ENCODE measurements at places on chromosomes 11 and 22.
A peak's percentile ranks its signal among the peaks of the same experiment; 100 is the strongest.

DNA sequence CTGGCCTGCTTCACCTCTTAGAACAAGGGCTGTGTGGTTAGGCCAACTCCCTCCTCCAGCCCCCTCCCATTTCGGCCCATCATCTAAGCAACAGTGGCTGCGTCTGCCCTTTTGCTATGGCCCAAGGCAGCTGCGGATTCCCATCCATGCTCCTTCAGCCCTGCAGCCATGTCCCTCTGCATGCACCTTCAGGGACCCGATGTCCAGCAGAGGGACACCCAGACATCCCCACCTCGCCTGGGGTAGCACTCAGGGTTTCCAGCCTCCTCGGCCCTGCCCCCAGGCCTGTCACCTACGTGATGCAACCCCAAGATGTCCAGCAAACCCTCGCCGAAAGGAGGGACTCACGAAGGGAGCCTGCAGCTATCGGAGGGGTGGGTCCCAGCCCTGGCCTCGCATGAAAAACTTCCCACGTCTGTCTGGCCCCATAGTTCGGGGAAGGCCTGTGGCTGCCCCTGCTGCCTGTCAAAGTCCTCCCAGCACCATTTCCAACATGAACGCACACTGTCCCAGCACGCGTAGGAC, 194.4 kb downstream of the CTTN start:
- no peak for DNase-seq

- no peak for DNase-seq
Measured at GRCh38 chr11:64321533-64321932, 3.6 kb downstream of the PRDX5 start.

GRCh38 chr11:34433899-34434298, 4.8 kb upstream of the CAT start:
- DNase-seq = no peak

DNA sequence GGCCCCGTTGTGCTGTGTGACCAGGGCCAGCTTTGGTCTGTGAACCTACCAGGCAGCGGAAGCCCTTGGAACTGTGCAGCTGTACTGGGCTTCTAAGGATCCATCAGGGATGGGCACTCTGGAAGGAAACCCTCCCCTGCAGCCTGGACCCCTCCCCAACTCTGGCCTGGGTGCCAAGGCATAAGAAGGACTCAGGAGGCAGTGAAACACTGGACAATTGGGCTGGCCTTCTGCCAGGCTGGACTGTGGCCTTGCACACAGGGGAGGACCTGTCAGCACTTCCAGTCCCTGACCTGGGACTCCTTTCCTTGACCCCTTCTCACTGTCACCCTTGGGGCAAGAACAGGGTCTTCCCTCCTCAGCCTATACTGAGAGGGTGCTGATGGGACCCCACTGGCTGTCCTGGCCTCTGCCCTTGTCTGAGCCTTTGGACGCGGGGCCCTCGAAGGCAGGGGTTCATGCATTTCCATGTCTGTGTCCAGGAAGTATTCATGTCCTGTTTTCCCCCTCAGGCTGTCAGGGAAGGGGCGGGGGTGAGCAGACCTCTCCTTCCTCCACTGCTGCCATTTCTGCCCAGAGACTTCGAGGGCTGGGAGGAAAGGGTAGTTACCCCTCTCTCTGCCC, 39.6 kb downstream of the PDE2A start:
- no peak for DNase-seq

GRCh38 chr11:111589886-111590499, 12.3 kb upstream of the SIK2 start:
- DNase-seq = no peak

DNA sequence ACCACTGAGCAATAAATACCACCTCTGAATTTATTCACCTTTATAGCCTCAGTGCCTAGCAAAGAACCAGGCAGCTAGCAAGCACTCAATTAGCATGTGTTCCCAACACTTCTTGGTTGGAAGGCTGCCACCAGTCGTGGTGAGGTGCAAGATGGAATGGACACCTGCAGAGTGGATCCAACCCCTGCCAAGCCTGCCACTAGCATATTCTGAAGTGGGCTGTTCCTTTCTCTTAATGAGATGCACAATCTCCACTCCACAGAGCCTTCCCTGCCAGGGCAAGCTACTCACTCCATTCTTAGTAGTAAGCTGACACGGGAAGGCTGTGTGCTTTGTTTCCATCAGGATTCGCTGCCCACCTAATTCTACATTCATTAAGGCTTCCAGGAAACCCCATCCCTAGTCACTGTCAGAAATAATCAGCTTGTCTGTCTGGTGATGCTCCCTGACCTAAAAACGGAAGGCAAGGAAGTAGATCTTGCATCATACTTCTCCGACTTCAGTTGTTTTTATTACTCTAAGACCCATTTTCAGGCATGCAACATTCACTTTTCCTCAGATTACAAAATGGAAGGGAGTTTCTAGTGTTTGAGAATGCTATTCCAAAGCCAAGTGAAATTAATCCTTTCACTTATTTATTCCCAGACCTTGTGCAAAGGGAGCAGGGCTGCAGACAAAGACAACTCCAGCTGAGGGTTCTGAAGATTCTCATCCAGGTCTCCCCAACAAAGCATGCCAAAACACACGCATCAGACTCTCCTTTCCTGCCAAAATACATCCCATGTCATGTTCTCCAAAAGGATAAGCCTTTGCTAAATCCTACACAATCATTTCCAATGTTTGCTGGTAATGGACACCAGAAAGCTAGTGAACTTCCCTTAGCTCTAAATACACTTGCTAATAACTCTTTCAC, 128.0 kb downstream of the TENM4 start:
- no peak for DNase-seq

- no peak for DNase-seq
Measured at GRCh38 chr22:40436505-40437431, 66.4 kb downstream of the SGSM3 start.

GRCh38 chr11:103622296-103622695, 414.1 kb upstream of the DDI1 start:
- DNase-seq = no peak

DNA sequence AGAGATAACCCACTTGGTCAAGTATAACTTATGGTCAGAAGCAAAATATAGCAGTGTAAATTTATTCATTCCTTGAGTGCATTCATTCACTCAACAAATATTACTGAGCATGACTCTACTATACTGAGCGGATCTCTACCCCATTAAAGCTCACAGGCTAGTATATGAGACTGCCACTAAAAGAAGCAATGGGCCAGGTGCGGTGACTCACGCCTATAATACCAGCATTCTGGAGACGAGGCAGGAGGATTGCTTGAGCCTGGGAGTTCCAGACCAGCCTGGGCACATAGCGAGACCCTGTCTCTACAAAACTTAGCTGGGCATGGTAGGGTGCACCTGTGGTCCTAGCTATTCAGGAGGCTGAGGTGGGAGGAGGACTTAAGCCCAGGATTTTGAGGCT, 197.6 kb upstream of the BLID start:
- DNase-seq = no peak

DNA sequence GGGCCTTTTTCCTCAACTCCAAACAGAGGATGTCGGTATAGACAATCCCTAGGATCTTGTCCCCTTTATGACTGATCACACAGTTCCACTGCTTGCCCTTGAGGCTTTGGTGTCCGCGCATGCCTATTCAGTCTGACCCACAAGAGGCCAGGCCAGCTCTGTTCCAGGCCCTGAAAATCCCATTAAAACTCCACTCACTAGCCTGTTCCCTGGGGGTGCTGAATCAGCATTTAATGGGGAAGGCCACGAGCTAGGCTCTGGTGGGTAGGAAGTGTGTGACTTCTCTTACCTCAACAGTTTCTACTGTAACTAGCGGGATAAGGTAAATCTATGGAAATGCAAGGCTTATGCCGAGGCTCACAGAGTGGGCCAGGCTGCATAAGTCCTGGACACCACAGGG, 117.7 kb downstream of the PTPRJ start:
- DNase-seq = no peak

DNA sequence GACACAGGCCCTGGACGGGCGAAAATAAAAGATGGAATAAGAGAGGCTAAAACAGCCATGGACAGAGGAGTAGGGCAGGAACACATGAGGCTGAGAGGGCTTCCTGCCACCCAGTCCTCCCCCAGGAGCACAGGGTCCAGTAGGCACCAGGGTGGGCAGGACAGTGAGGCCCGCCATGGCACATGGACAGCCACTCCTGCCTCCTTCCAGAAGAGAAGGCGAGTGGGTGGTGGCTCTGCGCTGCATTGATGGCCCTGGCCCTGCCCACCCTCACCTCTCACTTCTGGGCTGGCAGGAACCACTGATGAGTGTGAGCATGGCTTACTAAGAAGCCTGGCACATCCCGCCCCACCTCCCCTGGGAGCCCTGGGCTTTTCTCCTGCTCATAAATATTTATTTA, 51.2 kb downstream of the TPBGL start:
- DNase-seq = no peak

DNA sequence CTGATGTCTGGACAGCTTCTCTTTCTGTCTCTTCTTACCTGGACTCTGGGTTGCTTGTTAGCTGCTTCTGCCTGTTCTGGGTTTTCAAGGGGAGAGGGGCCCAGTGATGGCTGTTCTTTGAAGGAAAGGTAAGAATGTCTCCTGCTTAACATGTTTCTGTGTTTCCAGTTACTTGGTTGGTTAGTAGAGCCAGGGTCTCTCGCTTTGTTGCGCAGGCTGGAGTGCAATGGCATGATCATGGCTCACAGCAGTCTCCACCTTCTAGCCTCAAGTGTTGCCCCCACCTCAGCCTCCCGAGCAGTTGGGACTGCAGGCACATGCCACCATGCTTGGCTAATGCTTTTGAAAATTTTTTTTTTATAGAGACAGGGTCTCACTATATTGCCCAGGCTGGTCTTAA, 126.6 kb downstream of the BCR start:
- no peak for DNase-seq

DNA sequence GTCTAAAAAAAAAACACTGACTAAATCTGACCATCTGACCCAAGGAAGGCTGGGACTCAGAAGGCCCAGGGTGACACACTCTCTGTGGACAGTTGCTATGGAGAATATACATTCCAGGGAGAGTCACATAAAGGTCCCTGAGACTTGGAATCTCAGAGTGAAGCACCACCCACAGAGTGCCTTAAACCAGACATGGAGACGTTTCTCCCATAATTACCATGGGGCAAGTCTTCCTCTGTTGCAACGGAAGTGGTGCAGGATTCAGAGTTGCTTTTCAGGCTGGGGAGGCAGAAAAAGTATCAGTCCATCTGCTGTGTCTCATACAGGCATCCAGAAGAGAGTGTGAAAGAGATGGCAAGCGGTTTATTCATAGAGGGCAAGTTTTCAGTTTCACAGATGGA, 58.7 kb upstream of the SLN start:
- peak; percentile 75 for DNase-seq

DNA sequence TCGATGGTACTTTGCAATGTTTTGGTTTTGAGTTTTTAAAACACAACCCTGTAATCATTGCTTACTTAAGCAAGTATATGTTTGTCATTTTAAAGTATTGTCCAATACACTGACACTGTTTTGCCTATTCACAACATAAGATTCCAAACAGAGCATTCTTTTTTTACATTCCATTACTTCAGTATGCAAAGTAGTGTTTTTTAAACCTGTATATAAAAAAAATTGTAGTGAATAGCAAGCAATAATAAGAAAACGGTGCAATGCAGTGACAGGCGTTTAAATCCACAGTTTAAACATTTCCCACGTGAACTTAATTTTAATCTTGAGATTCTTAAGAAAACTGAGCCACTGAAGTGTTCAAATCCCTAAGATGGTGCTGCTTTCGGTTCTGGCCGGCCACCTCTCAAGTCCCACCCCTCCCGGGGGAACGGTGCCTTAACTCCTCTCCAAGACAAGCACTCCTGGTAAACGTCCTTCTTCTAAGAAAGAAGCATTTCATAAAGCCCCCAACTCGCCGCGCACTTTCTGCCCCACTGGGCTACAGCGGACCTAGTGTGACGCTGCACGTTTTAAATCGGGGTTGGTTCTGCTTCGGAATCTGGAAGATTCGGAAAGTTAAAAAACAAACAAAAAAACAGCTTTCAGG, 2.9 kb downstream of the PGR start:
- DNase-seq = no peak

DNA sequence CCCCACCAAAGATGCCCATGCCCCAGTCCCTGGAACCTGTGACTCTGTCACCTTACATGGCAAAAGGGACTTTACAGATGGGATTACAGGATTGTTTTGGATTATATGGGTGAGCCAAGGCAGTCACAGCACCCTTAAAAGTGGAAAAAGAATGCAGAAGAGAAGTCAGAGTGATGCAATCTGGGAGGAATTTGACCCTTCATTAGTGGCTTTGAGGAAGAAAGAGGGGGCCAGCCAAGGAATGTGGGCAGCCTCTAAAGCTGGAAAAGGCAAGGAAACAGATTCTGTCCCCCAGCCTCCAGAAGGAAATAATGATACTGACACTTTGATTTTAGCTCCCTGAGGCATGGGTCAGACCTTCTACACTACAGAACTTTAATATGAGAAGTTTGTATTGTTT, 257.3 kb upstream of the ISX start:
- no peak for DNase-seq

DNA sequence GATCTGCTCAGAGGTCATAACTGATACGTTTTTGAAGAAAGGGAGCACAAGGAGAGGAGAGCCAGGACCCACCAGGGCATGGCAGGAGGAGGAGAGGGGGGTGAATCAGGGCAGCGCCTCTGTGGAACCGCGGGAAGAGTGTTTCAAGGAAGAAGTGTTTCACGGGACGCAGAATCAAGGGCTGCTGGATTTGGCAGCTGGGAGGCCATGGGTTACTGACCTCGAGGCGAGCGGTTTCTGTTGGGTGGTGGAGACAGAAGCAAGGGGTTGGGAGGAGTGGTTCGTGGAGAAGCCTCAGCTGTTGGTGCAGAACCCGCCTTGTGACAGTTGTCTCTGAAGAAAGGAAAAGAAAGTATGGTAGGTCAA, 13.1 kb downstream of the VPS26B start:
- DNase-seq = no peak

DNA sequence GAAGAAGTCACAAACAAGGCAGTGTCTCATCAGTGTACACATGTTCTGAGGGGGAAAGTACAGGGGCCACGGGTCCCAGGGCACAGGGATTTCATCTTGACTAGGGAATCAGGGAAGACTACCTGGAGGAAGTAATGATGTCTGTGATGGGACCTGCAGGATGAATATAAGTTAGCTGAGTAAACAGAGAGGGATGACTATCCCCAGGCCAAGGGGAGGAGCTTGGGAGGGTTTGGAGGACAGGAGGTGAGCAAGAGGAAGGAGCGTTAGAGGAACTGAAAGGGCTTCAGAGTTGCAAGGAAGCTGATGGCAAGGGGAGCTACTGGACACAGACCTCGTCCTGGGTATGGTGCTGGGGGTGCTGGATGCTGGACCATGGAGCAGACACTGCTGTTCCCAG, 56.4 kb downstream of the TRAF6 start:
- no peak for DNase-seq

DNA sequence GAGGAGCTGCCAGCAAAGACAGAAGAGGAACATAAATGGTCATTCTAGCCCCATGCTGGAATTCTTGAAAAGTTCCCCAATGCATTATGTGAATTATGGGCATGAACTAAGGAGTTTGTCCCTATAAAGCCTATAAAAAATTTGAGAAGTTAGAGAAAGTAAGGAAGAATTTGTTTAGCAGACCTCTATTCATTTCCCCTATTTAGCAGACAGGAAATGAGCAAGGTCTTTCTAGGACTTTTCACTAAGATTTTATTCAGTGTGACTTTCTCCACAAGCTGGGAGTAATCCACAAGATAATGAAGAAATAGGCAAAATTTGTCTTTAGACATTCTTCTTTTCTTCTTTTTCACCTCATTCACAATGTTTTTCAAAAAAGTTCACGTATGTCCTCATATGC, 20.0 kb downstream of the PRRG4 start:
- no peak for DNase-seq
